ENCODE measurements at places on chromosomes 13 and 19. TPM values are rescaled to one million over a fixed set of nuclear protein-coding genes. Genes with fewer than 3 reads are reported as not detected.
A peak's percentile ranks its signal among the peaks of the same experiment; 100 is the strongest.

Gene ZNF71
- 11.8 TPM for total RNA-seq

Gene SYNE4
- total RNA-seq: 2.0 TPM

Gene TYROBP
- 68.5 TPM for total RNA-seq

Gene ZNF444
- 28.7 TPM for total RNA-seq

Gene TMEM59L
- total RNA-seq: 4.2 TPM

Gene KLK13
- total RNA-seq: 31.2 TPM

Gene CEACAM4
- total RNA-seq: not detected

Gene CABP5
- not detected for total RNA-seq

Gene LSR
- 32.9 TPM for total RNA-seq

DNA sequence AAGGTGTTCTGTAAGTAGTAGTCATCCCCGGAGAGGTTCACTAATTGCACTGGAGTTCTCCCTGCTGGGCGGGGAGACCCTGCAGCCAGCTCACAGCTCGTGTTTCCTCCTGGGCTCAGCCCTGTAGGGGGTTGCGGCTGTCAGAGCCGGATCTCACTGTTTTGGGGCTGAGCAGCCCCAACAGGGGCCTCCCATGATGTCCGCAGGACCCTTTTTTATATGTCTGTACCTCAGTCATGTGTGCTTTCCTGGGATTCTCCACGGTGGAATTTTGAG is 130.2 kb upstream of the MCF2L start:
- no peak overlapping the region for H3K4me3 ChIP-seq
- peaks cover 11% of the 10 kb centered on the region for H3K36me3 ChIP-seq
- no peak for DNase-seq
- H3K27me3 ChIP-seq: no peaks in the 10 kb centered on the region
- H3K4me1 ChIP-seq: no peaks in the 10 kb centered on the region

DNA sequence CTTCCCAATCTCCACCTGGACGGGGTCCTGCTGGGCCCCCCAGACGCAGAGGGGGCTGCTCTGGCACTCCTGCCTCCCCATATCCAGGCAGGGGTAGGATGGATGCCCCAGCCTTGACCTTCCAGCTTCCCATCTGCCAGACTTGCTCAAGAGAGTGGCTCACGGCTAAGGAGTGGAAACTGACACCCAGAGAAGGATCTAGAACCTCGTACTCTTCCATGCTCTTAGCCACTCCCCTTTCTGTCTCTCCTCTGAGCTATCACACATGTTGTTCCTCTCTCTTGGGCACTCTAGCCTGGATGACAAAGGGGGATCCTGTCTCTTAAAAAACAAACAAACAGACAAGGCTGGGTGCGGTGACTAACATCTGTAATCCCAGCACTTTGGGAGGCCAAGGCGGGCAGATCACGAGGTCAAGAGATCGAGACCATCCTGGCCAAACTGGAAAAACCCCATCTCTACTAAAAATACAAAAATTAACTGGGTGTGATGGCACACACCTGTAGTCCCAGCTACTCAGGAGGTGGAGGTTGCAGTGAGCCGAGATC is 12.2 kb upstream of the FUT5 start:
- no peak overlapping the region for H3K27ac ChIP-seq
- H3K4me1 ChIP-seq: peaks cover 7% of the 10 kb centered on the region
- no peak overlapping the region for H3K4me3 ChIP-seq
- DNase-seq: no peak
- no peaks in the 10 kb centered on the region for H3K27me3 ChIP-seq
- H3K36me3 ChIP-seq: no peaks in the 10 kb centered on the region

- H3K4me3 ChIP-seq: no peak overlapping the region
- H3K27ac ChIP-seq: no peak overlapping the region
- DNase-seq: no peak
These were observed 17.1 kb downstream of the C19orf47 start for GRCh38 chr19:40331052-40331451.

DNA sequence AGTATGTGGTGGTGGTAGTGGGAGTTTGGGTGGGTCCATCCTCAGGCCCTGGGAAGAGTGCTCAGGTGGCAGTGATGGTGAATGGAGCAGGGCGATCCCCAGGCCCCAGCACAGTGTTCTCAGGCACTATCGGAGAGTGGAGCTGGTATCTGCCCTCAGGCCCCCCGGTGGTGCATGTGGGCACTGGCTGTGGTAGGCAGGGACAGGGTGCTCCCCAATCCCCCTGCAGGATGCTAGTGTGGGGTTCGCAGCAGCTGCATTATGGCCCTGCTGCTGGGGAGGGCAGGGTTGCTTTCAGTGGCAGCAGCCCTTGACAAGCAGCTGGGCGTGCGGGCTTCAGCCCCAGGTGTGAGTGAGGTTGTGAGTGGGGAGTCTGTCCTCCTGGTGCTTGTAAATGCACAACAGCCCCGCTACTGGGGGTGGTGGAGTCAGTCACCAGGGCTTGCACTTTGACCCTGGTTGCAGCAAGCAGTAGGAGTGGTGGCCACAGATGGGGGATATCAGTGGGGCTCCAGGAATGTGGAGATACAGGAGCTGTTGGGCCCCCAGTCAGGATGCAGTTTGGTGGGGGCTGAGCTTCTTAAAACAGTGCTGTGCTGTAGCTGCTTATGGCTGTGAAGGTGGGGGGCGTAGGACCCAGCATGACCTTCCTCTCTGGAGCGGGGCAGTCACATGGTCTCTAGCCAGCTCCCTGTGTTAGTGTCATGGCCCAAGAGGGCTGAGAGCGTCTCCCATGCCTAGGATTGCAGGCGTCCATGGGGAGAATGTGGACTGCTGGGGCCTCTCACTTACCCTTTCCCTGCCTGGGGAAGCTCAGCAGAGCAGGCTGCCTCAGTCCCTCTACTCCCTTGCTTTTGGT is 38.7 kb upstream of the ARHGEF7 start:
- H3K36me3 ChIP-seq: no peaks in the 10 kb centered on the region
- H3K27me3 ChIP-seq: no peaks in the 10 kb centered on the region
- H3K27ac ChIP-seq: no peak overlapping the region
- DNase-seq: no peak
- no peaks in the 10 kb centered on the region for H3K4me1 ChIP-seq

- no peak for DNase-seq
- H3K4me1 ChIP-seq: peaks cover 62% of the 10 kb centered on the region
- H3K36me3 ChIP-seq: peaks cover 22% of the 10 kb centered on the region
- no peaks in the 10 kb centered on the region for H3K27me3 ChIP-seq
- peak overlapping the region; percentile 63 for H3K27ac ChIP-seq
These were observed 2.7 kb upstream of the SNAPC2 start for GRCh38 chr19:7917267-7918061.

DNA sequence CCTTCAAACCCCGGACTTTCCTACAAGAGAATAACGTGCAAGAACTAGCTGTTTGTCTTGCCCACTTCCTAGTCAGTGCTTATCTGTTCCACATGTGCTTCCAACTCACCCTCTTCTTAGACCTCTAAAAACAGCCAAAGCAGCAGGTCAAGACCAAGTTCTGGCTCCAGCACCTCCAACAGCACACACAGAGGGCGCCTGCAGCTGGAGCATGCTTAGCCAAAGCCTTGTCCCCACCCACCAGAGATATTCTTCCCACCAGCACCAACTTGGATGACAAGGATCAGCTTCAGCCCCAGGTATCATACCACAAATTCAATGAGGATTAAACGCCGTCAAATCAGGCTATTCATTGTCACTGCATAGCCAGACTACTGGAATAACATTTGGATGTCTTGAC is 17.9 kb downstream of the RCBTB1 start:
- no peaks in the 10 kb centered on the region for H3K36me3 ChIP-seq
- no peak for DNase-seq
- no peaks in the 10 kb centered on the region for H3K27me3 ChIP-seq
- H3K27ac ChIP-seq: no peak overlapping the region
- no peak overlapping the region for H3K4me3 ChIP-seq
- H3K4me1 ChIP-seq: peaks cover 4% of the 10 kb centered on the region

- H3K27ac ChIP-seq: peak overlapping the region; percentile 97
- no peaks in the 10 kb centered on the region for H3K27me3 ChIP-seq
- H3K4me1 ChIP-seq: peaks cover 14% of the 10 kb centered on the region
- DNase-seq: no peak
- no peaks in the 10 kb centered on the region for H3K36me3 ChIP-seq
These were observed 599 bp upstream of the ZNF784 start for GRCh38 chr19:55625004-55625326.

- H3K36me3 ChIP-seq: no peaks in the 10 kb centered on the region
- peak overlapping the region; percentile 40 for H3K27ac ChIP-seq
- peaks cover 23% of the 10 kb centered on the region for H3K4me1 ChIP-seq
- peak overlapping the region; percentile 42 for H3K4me3 ChIP-seq
These were observed 471 bp downstream of the FUT1 start for GRCh38 chr19:48751845-48752495.

DNA sequence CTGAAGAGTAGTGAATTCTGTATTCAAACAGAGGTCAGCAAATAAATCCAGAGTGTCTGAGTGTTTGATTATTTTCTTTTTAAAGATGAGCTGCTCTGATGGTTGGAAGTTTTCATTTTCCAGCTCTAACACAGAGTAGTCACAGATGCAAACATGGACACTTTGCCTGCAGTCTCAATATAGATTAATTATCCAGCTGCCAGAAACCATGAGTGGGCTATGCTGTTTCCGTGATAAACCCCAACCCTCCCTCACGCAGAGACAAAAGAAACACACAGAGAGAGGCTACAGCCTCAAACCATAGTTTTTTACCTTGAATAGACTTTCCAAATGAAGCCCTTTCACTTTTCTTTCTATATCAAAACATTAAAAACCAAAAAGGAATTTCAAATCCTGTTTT is 884.7 kb downstream of the DIAPH3 start:
- H3K4me3 ChIP-seq: no peak overlapping the region
- no peaks in the 10 kb centered on the region for H3K4me1 ChIP-seq
- DNase-seq: no peak
- no peaks in the 10 kb centered on the region for H3K27me3 ChIP-seq
- H3K36me3 ChIP-seq: no peaks in the 10 kb centered on the region

- no peaks in the 10 kb centered on the region for H3K27me3 ChIP-seq
- DNase-seq: no peak
- H3K36me3 ChIP-seq: peaks cover 38% of the 10 kb centered on the region
- no peak overlapping the region for H3K27ac ChIP-seq
These were observed 26.8 kb downstream of the CERS1 start for GRCh38 chr19:18869023-18869618.

DNA sequence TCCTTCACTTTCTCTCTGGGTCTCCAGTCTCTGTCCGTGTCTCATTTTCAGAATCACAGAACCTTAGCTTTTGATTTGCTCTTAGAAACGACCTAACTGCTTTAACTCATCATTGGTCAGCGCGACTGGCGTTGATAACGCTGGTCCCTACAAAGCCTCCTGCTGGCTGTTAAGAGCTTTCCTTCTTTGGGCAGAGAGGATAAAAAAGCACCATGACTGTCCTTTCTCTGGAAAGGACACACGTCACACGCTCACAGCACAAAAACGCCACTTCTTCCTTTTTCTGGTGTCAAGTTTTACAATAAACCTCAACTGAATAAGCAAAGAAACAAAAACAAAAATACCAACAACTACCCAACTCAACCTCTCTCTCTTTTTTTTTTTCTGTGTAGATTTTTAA is 1.7 kb upstream of the KLK12 start:
- H3K27ac ChIP-seq: no peak overlapping the region
- no peaks in the 10 kb centered on the region for H3K36me3 ChIP-seq
- no peak for DNase-seq
- H3K27me3 ChIP-seq: no peaks in the 10 kb centered on the region
- H3K4me3 ChIP-seq: no peak overlapping the region

GRCh38 chr13:43036351-43037250 is 13.2 kb downstream of the DNAJC15 start:
- peak overlapping the region; percentile 50 for H3K27ac ChIP-seq
- H3K36me3 ChIP-seq: no peaks in the 10 kb centered on the region
- no peaks in the 10 kb centered on the region for H3K27me3 ChIP-seq

GRCh38 chr19:52600639-52601024 is 30.5 kb downstream of the ZNF701 start:
- H3K27ac ChIP-seq: peak overlapping the region; percentile 91
- H3K4me1 ChIP-seq: peaks cover 15% of the 10 kb centered on the region
- no peaks in the 10 kb centered on the region for H3K36me3 ChIP-seq
- no peak for DNase-seq
- no peaks in the 10 kb centered on the region for H3K27me3 ChIP-seq

DNA sequence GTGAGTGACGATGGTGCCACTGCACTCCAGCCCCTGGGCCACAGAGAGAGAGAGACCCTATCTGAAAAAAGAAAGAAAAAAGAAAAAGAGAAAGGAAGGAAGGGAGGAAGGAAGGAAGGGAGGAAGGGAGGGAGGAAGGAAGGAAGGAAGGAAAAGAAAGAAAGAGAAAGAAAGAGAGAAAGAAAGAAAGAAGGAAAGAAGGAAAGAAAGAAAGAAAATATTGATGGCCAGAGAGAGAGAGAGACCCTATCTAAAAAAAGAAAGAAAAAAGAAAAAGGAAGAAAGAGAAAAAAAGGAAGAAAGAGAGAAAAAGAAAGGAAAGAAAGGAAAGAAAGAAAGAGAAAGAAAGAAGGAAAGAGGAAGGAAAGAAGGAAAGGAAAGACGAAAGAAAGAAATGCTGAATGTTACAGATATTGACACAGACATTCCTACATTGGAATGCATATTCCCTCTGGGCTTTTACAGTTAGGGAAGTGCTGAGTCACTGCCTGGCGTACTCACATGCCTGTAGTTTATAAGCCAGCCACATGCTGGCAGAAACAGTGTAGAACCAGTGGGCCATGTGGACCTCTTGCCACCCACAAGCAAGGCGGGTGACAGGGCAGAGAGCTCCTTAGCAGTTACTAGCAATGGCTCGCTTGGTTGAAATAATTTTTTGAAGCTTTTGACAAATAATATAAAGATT is 34.6 kb upstream of the SLC46A3 start:
- H3K27me3 ChIP-seq: no peaks in the 10 kb centered on the region
- no peak overlapping the region for H3K27ac ChIP-seq
- peaks cover 22% of the 10 kb centered on the region for H3K4me1 ChIP-seq
- no peak for DNase-seq
- H3K36me3 ChIP-seq: no peaks in the 10 kb centered on the region

DNA sequence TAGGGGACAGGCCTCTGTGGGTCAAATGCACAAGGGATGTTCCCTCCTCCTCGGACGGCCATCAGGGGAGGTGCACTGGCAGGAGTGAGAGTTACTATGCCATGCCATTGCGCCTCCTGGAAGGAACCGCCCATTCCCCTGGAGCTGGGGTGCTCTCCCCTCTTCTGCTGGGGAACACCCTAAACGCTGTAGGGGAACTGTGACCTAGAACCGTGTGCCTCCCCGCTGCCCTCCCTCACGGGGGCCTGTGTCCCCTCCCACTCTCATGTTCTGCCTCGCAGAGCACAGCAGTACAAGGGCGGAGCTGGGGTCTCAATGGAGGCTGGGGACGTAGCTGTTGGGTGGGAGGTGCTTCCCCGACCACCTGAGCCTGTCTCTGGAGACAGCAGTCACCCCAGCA is 17.2 kb upstream of the CRTC1 start:
- no peak overlapping the region for H3K4me3 ChIP-seq
- H3K36me3 ChIP-seq: peaks cover 13% of the 10 kb centered on the region
- H3K4me1 ChIP-seq: peaks cover 2% of the 10 kb centered on the region
- no peaks in the 10 kb centered on the region for H3K27me3 ChIP-seq

DNA sequence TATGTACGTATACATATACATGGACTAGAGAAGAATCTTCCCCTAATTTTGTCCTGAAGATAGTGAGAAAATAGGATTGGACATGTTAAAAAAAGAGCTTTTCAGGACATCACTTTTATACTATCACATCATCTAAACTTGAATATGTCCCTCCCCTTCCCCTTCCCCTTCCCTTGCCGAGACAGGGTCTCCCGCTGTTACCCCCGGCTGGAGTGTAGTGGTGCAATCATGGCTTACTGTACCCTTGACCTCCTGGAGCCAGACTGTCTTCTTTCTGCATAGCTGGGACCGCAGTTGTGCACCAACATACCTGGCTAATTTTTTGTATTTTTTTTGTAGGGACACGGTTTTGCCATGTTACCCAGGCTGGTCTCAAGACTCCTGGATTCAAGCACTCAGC is 6.6 kb downstream of the HNRNPM start:
- H3K27me3 ChIP-seq: no peaks in the 10 kb centered on the region
- no peak overlapping the region for H3K4me3 ChIP-seq
- DNase-seq: no peak
- peaks cover 92% of the 10 kb centered on the region for H3K4me1 ChIP-seq
- H3K36me3 ChIP-seq: no peaks in the 10 kb centered on the region

- no peak for DNase-seq
- no peak overlapping the region for H3K4me3 ChIP-seq
- no peaks in the 10 kb centered on the region for H3K36me3 ChIP-seq
These were observed 44.9 kb upstream of the ZNF91 start for GRCh38 chr19:23440207-23440606.

Measured in vagina (tissue), 2 donors.